ENCODE measurements at places on chromosomes 3 and 15. TPM values are rescaled to one million over a fixed set of nuclear protein-coding genes. Genes with fewer than 3 reads are reported as not detected.

DNA sequence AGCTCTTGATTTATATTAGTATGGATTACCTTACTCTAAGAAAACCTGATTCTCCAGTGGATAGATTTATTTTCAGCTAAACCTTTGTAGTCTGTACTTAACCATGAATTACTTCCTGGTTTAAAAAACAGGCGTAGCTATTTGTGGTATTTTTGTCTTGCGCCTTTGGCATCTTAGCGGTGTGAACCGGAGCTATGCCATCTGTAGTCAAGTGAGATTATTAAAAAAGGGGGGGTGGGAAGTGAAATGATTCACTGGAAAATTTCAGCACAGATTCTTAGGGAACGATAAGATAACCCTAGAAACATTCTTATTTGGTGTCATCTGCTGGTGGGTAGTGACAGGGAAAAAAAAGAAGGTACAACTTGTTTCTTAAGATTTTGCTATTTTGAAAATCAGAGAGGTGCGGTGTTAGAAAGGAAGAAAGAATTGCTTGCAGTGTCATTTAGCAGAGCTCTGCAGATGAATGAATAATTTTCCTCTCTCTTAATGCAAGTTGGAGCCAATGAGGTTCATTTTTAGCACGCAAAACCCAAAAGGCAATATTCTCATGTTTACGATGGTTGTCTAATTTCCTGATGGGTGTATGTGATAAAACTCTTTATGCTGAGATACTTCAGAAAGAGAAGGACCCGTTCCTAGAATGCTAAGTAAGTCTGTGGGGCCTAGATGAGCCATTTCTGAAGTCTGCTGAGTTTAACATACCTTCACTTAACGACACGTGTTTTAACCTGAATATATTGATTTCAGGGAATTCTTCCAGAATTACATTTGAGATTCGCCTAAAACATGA lies 44.0 kb downstream of the PSMD6 start:
- DNase-seq = no peak

DNA sequence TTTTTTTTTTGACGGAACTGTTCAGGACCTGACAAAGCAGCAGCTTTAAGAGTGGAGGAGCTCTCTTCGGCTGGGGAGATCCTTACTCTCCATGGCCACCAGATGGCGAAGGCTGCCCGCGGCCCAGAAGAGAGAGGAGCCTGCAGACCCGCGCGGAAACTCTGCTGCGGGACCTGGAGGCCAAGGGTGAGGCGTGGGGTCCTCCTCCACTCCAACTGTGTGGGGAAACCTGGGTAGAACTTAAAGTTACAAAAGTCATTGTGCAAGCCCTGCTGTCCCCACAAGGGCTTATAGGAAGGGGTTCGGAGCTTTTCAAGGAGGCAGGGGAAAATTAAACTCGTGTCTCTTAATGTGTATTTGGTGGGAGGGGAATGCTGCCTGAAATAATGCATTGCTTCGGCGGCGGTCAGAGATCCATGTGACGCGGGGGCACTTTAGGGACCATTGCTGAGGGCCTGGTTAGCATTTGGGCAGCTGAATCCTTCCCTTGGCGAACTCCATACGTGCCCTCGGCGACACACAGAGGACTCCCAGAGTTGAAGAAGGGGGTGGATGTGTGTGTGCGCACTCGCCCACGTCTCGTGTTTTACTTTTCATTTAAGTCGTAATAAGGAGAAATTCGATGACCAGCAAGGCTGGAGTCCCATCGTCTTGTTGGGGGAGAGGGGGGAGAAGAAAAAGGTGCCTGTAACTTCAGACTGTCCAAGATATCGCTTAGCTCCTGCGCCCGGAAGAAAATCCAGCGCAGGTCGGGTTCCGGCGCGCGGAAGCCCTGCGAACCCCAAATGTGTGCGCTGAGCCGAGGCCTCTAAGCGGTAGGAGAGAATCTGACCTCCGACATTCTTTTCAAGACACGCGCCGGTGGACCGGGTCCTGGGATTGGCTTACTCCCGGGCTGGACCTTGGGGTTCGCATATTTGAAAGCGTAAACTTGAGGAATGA lies 9.7 kb downstream of the EOMES start:
- no peak for DNase-seq

DNA sequence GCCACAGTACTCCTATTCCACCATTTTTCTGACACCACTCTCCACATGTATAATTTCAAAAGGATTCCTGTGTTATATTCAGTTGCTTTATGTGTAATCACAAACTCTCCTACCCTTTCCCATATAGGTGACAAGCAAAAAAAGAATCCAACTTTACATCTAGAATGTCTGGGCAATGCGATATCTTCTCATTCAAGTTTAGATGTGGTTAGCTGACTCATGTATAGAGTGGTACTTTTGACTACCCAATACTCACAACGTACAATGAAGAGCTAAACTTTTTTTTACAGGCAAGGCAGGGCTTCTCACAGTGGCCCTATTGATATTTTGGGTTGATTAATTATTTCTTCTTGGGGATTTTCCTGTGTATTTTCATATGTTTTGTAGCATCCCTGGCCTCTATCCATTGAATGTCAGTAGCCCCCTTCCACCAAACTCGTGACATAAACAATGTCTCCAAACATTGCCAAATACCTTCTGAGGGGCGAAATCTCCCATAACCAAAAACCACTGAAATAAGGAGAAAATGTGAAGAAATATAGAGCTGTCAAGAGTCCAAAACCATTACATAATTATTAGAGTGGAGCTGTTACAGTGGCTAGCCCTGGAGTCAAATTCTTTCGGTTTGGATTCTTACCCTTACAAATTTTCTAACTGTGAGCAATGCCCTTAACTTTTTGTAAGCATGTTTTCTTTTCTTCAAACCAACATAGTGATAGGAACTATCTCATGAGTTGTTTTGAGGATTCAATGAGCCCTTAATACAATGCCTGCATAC lies 342.6 kb downstream of the NSUN3 start:
- DNase-seq = no peak

DNA sequence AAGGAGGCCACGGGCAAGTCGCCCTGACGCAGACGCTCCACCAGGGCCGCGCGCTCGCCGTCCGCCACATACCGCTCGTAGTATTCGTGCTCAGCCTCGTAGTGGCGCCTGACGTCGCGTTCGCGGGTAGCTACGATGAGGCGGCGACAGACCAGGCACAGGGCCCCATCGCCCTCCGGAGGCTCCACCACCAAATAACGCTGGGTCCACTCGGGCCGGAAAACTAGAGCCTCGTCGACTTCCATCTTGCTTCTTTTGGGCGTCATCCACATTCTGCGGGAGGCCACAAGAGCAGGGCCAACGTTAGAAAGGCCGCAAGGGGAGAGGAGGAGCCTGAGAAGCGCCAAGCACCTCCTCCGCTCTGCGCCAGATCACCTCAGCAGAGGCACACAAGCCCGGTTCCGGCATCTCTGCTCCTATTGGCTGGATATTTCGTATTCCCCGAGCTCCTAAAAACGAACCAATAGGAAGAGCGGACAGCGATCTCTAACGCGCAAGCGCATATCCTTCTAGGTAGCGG lies at the start of gene EPM2AIP1:
Gene EPM2AIP1 (minus strand): TSS at position 326 of the 520 bp plus-strand sequence. CDS start 54 bp downstream, at position 272.
- no peak for DNase-seq

- DNase-seq = no peak
Measured at GRCh38 chr3:20546636-20547035, 360.6 kb upstream of the SGO1 start.

DNA sequence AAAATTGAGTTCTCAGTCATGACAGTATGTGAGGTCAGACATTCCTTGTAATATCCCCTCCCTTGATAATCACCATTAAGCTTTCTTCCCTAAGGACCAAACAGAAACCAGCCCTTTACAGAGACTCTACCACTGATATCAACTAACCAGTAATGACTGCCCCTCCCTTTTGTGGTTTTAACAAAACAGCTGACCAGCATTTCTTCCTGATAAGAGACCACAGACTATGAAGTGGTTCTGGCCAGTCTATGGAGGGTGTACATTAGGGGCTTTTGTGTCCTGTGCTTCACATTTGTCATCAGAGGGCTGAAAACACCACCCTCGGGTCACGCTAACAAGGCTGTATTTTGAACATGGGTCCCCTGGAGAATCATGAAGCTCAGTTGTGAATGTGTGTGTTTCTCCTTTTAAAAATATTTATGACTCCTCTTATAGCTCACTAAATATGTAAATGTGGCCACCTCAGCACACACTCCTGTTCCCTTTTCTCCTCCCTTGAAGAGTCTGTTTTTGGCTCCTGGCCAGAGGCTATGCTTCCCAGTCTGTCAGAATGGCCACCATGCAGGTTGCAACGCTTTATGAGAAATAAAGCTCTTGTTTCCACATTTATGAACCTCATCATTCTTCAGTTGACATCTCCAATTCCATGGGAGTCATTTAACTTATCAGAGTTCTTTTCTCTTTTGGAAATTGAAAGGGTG lies 239.3 kb downstream of the CPNE4 start:
- DNase-seq = no peak

DNA sequence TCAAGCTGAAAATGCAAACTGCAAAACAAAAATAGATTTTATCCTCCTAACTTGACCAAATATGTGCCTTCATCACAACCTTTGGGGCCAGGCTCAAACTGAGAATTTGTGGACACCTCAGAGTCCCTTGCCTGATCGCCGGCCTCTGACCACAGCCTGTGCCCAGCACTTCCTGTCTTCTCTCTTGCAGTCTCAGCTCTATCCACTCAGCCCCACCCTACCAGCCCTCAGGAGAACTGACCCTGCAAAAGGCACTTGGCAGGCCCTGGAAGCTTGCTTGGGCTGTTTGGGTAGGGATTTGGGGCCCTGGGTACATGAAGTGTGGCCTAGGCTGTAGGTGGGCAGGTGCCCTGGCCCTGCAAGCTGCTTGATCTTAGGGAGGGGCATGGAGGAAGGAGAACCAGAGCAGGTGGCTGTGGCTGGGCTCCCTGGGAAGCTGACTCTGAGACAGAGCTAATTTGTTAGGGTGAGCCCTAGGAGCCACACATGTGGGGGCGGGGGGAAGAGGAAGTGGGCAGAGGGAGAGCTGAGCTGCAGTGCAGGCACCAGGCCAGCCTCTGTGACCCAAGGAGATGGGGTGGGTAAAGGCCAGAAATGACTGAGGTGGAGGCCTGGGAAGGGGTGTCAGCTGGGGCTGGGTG lies 8.6 kb downstream of the CLEC3B start:
- no peak for DNase-seq

DNA sequence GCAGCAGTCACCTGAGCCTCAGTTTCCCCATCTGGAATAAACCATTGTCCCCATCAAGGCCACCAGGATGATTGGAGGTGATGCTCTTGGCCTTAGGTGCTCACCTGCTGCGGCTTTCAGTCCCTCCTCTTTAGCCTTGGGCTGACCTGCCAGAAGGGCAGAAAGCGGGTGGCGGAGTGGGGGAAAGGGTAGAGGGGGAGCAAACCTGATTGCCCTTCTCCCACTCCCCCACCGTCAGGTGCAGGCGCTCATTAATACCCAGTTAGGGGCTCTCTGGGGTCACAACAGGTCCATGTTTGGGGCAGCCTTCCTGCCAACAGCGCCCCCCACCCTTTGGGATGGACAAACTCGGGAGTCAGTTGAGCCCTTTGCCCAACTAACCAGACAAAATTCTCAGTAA lies 50.5 kb downstream of the GRIP2 start:
- no peak for DNase-seq

DNA sequence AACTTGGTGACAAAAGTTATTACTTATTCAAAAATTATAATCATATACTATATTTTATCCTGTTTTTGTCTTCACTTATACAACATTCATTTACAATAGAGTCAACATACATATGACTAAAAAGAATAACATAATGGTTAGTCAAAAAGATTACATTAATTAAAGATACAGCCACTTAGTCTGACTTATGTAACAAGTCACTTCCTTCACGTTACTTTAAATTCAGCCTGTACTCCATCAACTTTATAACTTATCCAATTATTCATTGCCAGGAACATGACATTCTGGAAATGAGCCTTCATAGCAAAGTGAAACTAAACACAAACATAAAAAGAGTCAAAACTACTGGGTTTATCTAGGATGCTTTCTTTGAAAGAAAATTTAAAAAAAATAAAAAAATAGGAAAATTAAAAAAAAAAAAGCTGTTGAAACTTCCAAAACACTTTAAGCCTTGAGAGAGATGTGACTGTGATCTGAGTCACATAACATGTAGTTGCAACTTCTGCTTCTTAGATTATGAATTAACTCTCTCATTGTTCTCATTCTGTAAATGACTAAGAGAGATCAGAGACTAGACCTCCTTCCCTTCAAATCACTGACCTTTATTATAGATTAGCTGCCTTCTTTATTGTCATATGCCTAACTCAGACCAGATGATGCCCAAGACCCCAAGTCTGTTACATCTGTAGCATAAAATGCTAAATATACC lies 107.8 kb downstream of the MYRIP start:
- peak; percentile 42 for DNase-seq

GRCh38 chr3:61595826-61596225 lies 34.5 kb downstream of the PTPRG start:
- DNase-seq = no peak

GRCh38 chr15:20643829-20644425 lies 102.3 kb upstream of the GOLGA6L6 start:
- no peak for DNase-seq

GRCh38 chr3:100400419-100400779 lies 490 bp downstream of the TOMM70 start:
- no peak for DNase-seq

- no peak for DNase-seq
Measured at GRCh38 chr15:60827492-60827891, 348.6 kb upstream of the ICE2 start.

DNA sequence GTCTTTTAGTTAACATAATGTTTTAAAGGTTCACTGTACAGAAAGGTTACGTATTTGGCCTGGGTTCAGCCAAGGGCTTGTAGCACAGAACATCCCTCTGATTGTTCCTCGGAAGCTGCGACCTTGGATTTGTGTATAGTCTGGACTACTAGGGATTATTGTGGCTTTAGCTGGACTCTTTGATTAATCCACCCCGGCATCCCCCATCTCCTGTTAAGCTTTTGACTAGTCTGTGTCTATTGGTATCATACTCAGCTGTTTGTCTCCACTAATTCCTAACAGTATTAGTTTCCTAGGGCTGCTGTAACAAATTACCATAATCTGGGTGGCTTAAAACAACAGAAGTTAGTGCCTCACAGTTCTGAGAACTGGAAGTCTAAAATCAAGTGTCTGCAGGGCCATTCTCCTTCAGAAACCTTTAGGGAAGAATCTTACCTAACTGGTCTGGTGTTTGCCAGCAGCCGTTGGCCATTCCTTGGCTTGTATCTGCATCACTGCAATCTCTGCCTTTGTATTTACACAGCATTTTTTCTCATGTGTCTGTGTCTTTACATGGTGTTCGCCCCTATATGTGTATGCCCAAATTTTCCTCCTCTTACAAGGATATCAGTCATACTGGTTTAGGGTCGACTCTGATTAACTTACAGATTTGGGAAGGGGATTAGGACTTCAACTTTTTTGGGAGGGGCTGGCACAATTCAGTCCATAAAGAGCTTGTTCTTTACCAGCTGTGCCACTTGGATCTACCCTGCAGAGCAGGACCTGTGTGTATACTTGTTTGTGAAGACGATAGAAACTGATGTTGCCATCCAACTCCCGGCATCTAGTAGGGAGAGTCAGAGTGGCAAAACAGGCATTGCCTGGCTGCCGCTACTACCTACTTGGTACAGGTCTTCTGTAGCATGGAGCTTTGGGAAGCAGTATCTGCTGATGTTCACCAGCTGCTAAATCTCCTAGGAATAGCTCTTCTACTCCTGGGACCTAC lies 117.8 kb downstream of the UBE2E2 start:
- no peak for DNase-seq

The ZBTB47 gene
- polyA plus RNA-seq = 14.9 TPM

The SLC6A1 gene
- polyA plus RNA-seq = 1.3 TPM

The RTP1 gene
- polyA plus RNA-seq = not detected

The CACNA2D2 gene
- 13.5 TPM for polyA plus RNA-seq
